ENCODE measurements at places on chromosomes 1 and 21.

- no peak for DNase-seq
Observed at GRCh38 chr1:85566890-85567289, 13.7 kb upstream of the CCN1 start.

- no peak for DNase-seq
Observed at GRCh38 chr1:27544834-27545233, 54.9 kb upstream of the WASF2 start.

GRCh38 chr1:53862507-53862906 lies 24.4 kb upstream of the NDC1 start:
- no peak for DNase-seq

GRCh38 chr1:55503663-55504305 lies 288.6 kb upstream of the USP24 start:
- no peak for DNase-seq

GRCh38 chr1:76294482-76295194 lies 220.1 kb downstream of the ST6GALNAC3 start:
- peak; percentile 55 for DNase-seq

DNA sequence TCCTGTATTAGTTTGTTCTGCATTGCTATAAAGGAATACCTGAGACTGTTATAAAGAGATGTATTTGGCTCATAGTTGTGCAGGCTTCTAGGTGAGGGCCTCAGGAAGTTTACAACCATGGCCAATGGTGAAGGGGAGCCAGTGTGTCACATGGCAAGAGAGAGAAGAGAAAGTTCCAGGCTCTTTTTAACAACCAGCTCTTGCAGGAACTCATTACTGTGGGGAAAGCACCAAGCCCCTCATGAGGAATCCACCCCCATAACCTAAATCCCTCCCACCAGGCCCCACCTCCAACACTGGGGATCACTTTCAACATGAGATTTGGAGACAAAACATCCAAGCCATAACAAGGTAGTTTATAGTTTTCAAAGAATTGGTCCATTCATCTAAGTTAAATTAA lies 5.0 kb upstream of the MEAF6 start:
- peak; percentile 53 for DNase-seq

GRCh38 chr1:204493145-204493983 lies 1.2 kb downstream of the PIK3C2B start:
- peak; percentile 59 for DNase-seq

DNA sequence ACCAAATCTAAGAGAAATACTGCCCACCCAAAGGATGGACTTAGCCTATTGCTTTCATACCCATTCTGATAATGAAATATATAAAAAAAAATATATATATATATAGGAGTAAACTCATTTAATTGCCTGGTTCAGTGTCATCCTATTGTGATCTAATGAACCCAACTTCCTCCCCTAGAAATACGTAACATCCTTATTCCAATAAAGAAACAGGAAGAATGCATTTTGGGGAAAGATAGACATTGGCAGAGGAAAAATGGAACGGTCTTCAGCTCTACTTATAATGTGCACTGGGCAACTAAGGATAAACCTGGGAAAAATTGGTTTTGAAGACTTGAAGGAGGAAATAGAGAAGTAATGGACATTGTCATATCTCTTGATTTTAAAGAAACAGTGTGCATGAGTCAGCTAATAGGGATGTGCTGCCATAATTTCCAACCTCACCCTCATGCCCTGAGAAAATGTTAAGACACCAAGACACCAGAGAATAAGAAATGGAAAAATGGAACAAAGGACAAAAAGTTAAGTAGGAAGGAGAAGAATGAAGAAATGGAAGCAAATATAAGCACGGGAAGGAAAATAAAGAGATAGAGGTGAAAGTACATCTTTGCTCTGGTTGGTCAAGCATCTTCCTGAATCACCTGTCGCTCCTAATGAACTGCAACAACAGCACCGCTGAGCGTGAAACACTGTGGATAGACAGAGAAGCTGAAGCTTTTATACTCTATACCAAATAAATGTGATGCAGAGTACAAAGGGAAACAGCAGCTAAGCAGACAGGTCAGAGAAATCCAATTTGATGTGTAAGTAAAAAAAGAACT lies 5.4 kb downstream of the UBR4 start:
- no peak for DNase-seq

GRCh38 chr1:147781056-147781471 lies 20.7 kb upstream of the GJA5 start:
- no peak for DNase-seq

GRCh38 chr1:71908303-71908702 lies 374.0 kb downstream of the NEGR1 start:
- DNase-seq: no peak

GRCh38 chr1:8590721-8591351 lies 226.6 kb downstream of the RERE start:
- no peak for DNase-seq

- peak; percentile 19 for DNase-seq
Observed at GRCh38 chr1:52603630-52604029, 1.5 kb downstream of the GPX7 start.

DNA sequence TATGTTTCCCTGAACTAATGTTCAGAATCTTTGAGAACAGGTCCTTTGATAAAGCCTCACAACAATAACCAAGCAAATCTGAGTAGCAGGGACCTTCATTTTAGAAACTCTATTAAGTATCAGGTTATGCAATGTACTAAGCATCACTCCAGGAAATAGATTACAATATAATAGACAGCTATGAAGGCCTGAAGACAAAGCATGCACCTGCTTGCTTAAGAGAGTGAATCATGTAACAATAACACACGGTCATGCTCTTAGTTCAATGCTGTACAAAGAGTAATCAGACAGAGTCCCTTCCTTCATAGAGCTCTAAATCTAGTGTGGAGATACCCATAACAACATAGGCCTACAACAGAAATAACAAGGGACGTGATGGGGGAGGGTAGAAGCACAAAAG lies 8.1 kb upstream of the CMPK1 start:
- DNase-seq: no peak

GRCh38 chr1:209080170-209080781 lies 503.2 kb upstream of the CAMK1G start:
- DNase-seq: no peak

DNA sequence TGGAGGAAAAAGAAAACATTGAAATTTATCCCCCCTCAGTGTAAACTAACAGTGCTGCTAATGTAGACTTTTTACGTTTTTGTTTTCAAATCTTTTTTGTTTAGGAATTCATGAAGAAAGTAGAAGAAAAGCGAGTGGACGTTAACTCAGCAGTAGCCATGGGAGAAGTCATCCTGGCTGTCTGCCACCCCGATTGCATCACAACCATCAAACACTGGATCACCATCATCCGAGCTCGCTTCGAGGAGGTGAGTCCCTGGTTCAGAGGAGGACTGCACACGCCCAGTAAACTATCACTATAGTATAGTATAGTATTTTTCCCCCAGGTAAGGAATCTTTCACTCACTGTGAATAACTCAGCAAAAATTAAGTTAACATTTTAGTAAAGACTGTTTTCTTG lies 37.8 kb upstream of the BMP8A start:
- no peak for DNase-seq

GRCh38 chr1:43531107-43531905 lies 623 bp downstream of the PTPRF start:
- peak; percentile 46 for DNase-seq

- no peak for DNase-seq
Observed at GRCh38 chr21:19181604-19182140, 778.1 kb upstream of the TMPRSS15 start.

DNA sequence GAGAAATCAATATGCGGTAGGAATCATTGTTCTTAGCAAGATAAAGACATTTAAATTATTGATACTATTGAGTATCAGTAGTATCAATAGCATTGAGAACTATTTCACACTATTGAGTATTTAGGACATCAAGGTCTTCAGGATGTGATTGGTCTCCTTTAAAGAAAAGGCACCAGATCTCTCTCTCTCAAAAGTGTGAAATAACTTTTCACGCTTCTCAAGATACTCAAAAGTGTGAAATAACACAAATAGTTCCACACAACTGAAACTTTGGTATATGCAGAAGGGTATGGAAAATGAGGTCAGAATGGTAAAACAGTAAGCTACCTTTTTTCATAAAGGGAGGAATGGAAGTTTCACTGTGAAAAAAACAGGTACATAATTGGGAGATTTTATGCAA lies 6.7 kb upstream of the PYHIN1 start:
- peak; percentile 46 for DNase-seq

DNA sequence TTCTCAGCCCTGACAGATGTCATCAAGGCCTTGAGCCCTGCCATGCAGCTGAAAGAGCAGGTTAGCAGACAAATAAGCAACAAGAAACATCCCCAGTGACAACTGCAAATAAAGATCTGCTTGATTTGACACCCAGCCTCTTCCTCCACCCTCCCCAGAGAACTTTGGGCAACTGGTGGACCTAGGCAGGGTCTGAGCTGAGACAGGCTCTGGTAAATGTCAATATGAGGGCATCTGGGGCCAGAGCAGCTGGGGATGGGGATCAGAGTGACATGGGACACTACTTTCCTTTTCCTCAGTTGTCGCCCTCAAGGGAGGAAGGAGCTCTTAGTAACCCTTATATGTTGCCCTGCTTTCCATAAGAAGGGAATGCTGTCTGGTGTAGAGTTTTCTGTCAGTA lies 544.1 kb downstream of the NEGR1 start:
- no peak for DNase-seq

- DNase-seq: no peak
Observed at GRCh38 chr1:232534552-232535517, 95.1 kb downstream of the SIPA1L2 start.

DNA sequence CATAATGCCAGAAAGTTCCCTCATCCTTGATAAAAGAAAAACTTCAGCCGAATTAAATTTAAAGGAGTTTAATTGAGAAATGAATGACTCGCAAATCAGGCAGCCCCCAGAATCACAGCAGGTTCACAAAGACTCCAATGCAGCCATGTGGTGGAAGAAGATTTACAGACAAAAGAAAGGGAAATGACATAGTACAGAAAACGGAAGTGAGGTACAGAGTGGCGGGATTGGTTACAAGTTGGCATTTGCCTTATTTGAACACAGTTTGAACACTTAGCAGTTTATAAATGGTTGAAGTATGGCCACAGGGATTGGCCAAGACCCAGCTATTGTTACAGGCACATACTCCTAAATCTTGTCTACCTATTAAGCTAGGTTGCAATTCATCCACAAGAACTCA lies 46.6 kb downstream of the HIVEP3 start:
- DNase-seq: no peak

DNA sequence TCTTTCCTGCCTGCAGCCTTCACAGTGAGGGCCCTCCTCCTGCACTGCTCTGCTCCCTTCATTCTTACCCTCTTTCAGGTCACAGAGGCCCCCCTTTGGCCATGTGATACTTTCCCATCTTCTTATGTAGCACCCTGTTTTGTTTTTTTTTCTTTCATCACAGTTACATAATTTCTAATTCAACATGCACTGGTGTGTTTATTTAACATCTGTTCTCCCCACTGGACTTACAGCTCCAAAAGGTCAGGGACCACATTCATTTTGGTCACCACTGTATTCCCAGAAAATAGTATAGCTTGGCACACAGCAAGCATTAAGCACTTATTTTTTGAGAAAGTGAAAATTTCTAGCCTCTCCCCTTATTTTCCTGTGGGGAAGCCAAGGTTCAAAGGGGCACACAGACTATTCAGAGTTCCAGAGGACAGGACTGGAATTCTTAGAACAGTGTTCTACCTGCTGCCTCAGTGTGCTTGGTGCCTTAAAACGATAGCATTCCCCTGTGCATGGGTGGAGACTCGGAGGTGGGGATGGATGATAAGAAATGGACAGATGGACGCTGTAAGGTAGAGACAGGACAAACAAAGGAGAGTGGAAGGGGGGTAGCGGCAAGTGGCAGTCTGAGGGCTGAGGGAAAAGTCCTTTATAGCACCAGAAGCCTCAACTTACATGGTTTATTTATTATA lies 5.3 kb downstream of the DENND2D start:
- no peak for DNase-seq

DNA sequence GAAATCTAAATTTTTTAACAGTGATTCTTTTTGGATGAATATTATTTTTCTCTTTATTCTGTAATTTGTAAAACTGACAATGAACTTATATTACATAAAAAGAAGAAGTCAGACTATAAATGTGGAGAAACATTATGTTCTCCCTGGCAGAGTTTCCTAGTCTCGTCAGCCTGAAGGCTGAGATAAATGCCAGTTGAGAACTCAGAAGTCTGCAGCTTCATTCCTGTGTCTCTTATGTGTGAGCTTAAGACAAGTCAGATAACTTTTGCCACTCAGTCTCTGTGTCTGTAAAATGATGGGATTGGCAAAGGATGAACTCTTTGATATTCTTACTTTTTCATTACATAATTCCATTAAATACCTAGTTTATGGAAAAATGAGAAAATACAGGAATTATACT lies 568.8 kb upstream of the ZRANB2 start:
- no peak for DNase-seq

- no peak for DNase-seq
Observed at GRCh38 chr1:2635361-2636010, 2.7 kb upstream of the MMEL1 start.

DNA sequence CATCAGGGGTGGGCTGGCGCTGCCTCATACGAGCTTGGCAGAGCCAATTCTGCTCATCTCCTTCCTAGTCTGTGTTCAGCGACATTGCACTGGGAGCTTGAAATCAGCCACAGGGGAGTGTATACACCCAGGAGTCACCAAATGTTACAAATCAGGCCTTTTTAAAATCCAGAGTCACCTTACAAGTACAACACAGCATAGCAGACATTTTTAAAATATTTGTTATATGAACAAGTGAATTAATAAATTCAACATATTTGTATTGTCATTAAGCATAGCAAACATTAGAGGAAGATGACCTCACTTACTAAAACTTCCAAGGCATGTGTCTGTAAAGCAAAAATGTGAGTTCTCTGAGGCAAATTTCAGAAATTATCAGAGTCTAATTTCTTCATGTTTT lies 210.0 kb downstream of the HLX start:
- no peak for DNase-seq

- DNase-seq: no peak
Observed at GRCh38 chr1:15485636-15486035, 9.7 kb downstream of the CELA2B start.

DNA sequence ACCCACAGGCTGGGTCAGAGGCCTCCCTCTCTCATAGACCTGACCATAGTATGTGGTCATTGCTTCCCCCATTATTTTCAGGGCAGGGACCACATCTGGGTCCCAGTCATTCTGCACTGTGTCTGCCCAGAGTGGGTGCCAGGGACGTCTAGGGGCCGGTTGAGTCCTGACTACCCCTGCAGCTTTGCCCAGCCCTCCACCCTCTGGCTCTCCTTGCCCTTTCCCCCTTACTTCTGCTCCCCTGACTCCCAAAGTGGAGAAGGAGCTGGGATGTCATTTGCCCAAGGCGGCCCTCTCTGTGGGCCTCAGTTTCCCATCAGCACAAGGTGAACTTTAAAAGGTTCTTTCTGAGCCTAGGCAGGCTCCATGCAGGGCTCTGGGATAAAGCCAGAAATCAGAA lies 4.3 kb upstream of the TTC22 start:
- no peak for DNase-seq

- no peak for DNase-seq
Observed at GRCh38 chr1:170893655-170894297, 41.6 kb upstream of the MROH9 start.

- DNase-seq: no peak
Observed at GRCh38 chr21:38095220-38095619, 161.6 kb upstream of the KCNJ15 start.

GRCh38 chr1:168112673-168113305 lies 23.9 kb downstream of the GPR161 start:
- DNase-seq: peak; percentile 33
